ENCODE measurements at places on chromosomes 3 and 15.

GRCh38 chr15:85048430-85048829 is 66.8 kb downstream of the PDE8A start:
- DNase-seq, result no peak

GRCh38 chr3:42092006-42092405 is 849 bp downstream of the TRAK1 start:
- DNase-seq, result no peak

DNA sequence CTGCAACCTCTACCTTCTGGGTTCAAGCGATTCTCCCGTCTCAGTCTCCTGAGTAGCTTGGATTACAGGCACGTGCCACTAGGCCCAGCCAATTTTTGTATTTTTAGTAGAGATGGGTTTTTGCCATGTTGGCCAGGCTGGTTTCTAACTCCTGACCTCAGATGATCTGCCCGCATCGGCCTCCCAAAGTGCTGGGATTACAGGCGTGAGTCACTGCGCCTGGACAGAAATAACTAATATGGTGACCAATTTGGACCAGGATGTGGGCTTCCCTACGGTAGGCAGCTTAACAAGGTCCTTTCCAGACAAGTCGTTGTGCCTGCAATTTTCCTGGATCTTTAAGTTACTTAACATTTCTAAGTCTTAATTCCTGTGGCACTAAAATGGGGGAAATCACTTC is 14.8 kb downstream of the WDR53 start:
- DNase-seq, result no peak

GRCh38 chr3:155382396-155383042 is 89.0 kb upstream of the STRIT1 start:
- peak; percentile 76 for DNase-seq

DNA sequence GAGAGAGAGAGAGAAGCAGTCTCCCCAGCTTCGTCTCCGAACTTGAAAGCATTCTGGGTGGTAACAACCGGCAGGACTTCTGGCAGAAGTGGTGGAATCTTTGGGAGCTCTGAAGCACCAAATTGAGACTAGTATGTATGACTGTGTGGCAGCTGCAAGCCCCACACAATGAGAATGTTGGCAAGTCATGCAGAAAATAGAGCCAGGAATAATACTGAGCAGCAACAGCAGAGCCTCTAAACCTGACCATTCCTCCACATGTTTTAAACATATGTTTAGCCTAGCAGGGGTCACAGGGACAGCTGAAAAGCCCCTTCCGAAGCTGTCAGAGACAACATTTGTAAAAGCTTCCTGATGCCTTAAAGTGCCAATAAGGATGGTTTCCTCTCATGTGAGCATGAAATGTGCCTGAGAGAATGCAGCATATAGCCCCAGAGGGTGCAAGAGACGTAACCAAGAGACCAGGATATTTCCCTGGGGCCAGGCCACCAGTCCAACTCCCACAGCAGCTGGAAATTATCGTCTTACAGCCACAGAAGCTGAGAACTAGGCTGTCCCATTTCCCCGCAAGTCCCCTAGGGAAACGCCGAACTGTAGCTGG is 178.6 kb upstream of the CCDC54 start:
- no peak for DNase-seq

GRCh38 chr3:153567011-153567410 is 405.0 kb downstream of the RAP2B start:
- DNase-seq, result no peak

DNA sequence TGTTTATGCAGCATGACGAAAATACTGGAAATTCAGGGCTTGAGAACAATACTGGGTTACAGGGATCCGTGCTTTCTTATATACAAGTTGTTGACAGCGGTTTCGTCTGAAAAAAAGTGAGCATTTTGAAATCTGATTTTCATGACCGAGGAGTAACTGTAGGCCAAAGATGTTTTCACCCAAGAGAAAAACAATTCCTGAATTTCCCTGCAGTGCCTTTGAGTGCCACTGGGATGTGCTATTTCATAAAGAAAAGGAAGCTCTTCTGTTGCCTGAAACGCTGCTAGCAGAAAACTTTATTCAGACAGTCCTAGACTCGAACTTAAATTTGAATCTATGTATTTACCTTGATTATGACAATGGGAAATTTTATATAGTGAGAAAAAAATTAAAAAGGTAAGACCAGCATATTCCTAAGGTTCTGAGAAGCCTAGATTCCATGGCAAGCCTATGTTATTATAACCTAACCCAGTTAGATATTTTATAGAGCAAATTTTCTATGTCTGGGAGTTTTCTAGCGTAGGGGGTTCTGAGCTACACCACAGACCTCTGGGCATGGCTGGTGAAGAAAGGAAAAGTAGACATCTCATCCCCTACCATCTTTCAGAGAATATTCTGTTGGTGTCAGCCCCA is 30.2 kb downstream of the KCNAB1 start:
- peak; percentile 56 for DNase-seq

GRCh38 chr3:18344306-18345014 is 80.7 kb downstream of the SATB1 start:
- no peak for DNase-seq
